Fibroblast of skin of left biceps (primary cell): ENCODE measurements at places on chromosomes 5 and 9.

DNA sequence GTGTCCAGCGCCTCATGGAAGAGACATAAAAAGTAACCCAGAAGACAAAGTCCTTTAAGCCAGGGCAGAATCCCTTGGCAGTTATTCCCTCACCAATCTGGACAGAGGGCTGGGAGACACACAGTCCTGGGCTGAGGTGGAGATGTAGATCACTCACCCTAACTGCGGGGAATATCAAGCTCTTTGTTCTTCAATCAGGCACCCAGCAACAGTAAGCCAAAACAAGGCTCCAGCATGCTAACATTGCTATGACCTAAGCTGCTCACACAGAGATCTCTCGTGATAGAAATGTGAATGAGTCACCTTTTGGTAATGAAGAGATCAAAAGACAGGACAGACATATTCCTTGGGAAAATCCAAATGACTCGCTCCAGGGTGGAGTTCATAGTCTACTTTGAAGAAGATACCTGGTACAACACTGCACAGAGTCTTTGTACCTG lies 101.3 kb downstream of the FBN2 start:
- peak; percentile 17 for DNase-seq

DNA sequence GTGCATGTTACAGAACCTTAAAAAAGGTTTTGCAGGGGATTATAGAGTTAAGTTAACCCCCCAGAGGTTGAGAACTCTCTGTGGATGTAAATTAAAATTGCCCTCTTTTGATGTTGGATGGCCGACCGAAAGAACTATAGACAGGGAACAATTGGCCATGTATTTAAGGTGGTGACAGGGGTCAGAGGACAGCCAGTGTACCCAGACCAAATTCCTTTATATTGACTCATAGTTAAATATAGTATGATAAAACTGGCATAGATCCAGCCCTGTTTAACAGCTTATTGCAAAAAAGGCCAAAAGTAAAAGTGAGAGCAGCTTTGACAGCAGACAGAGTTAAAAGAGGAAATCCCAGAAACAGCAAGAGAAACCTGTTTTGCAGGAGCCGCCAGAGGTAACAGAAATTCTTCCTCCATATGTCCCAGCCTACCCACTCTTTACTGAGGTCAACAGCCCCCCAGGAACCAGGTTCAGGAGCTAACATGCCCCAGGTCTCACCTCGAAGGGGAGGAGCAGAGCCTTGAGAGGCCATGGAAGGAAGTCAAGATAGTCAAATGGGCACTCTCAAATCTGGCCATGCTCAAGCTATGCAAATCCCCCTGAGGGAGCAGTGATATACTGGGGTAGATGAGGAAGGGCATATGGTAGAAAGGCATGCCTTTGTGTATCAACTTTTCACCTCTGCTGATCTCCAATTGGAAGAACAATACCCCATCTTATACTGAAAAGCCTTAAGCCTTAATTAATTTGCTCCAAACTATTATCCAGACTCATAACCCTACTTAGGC lies 156.4 kb upstream of the COX7C start:
- DNase-seq, result no peak

GRCh38 chr9:88443480-88444113 lies 55.4 kb downstream of the SPIN1 start:
- no peak for DNase-seq

DNA sequence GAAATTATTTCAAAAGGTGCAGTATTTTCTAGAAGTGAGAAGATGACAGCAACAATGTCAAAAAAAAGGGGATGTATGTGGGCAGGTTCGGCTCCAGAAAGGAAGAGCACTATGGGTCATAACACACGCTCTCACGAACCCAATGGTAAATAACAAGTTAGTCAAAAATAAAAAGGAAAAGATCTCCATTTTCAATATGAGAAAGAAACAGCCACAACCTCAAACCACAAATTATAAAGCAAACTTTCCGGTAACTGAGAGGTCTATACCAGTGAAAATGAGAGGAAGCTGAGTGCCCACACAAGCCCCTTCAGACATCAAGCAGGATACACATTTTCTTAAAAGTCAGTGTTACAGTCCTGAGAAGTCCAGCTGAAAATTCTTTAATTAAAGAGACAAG lies 398.5 kb upstream of the RPS23 start:
- DNase-seq, result no peak

DNA sequence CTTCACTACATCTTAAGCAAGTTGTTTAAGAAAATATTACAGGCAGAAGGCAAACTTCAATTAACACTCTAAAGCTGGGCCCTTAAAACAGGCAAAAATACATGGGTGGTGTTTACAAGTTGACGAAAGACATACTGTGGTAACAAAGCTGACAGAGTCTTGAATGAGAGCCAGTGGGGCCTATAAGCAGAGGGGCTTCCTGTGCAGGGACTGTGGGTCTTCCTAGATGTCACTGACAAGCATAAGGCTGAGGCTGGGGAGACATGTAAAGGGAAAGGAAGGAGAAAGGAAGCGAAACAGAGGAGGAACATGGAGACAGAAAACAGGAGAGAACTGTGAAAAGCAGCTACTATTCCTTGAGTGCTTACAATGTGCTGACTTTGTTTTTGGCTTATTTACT lies 308.0 kb upstream of the RPS23 start:
- no peak for DNase-seq

DNA sequence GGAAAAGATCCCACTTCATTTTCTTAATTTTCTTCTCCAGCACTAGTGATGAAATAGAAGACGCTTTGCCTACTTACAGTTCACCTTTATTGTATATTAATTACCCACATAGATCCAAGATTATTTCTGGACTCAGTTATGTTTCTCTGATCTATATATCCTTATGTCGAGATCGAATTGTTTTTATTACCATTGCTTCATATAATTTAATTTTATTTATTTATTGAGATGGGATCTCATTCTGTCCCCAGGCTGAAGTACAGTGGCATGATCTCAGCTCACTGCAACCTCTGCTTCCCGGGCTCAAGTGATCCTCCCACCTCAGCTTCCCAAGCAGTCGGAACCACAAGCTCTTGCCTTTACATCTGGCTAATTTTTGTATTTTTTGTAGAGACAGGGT lies 121.3 kb downstream of the UGCG start:
- DNase-seq, result no peak

DNA sequence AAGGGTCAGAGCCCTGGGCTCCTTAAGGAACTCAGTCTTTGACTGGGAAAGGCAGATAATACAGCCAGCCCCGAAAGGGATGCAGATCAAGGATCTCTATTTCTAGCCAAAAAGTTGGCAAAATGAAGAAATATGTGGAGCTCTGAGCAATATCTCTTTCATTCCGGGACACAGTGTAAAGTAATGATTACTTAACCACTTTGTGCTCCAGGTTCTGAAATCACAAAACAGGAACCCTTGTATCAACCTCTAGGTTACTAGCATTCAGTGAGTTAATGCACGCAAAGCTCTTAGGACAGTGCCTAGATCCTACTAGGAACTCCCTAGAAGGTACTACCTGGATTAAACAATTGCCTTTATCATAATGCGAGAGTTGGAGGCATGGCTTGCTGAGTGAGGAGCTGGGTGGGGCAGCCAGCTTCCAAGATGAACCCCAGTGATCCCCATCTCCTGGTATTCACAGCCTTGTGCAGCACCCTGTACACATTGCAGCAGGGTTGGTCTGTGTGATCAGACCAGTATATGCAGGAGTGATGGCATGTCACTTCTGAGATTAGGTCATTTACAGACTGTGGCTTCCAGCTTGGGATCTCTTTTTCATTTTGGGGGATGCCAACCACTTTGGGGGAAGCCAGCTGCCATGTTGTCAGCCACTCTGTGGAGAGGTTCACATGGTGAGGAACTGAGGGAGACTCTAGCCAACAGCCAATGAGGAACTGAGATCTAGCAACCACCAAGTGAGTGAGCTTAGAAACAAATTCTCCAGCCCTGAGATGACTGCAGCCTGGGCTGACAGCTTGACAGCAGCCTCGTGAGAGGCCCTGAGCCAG lies 103.1 kb upstream of the SLC44A1 start:
- no peak for DNase-seq

GRCh38 chr5:490116-491106 lies 33.8 kb downstream of the SLC9A3 start:
- no peak for DNase-seq

DNA sequence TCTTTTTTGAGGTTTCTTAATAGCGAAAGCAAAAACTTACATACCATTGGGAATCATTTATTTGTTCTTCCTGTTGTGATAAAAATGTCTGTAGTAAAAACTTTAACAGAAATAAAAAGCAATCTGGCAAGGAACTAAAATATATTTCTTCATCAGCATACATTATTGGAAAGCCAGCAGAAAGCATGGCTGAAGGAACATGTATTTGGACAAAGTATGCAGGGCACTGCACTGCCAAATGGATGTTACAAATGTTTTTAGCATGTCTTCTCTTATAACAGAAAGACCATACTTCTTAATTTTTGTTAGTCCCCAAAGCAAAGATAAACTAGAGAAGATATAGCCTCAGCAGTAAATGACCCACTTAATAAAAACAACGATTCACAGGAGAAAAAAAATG lies 80.5 kb downstream of the SMIM15 start:
- no peak for DNase-seq

- DNase-seq, result no peak
Measured at GRCh38 chr5:150209099-150209635, 19.3 kb downstream of the SLC6A7 start.
